Endothelial cell of umbilical vein (primary cell): ENCODE measurements at places on chromosomes 6 and 20.
A peak's percentile ranks its signal among the peaks of the same experiment; 100 is the strongest.

- DNase-seq: no peak
Measured at GRCh38 chr20:61442075-61442670, 190.1 kb downstream of the CDH4 start.

- DNase-seq: no peak
Measured at GRCh38 chr20:14643146-14643545, 305.7 kb upstream of the FLRT3 start.

GRCh38 chr6:39923394-39923793 lies 10.9 kb downstream of the MOCS1 start:
- no peak for DNase-seq

- peak; percentile 78 for DNase-seq
Measured at GRCh38 chr6:52537001-52537753, 39.7 kb downstream of the TRAM2 start.

GRCh38 chr6:108142240-108142639 lies 23.6 kb upstream of the NR2E1 start:
- DNase-seq: no peak

- peak; percentile 92 for DNase-seq
Measured at GRCh38 chr6:158060455-158061360, 79.0 kb downstream of the SYNJ2 start.

- DNase-seq: no peak
Measured at GRCh38 chr6:100100776-100101175, 106.8 kb upstream of the MCHR2 start.

DNA sequence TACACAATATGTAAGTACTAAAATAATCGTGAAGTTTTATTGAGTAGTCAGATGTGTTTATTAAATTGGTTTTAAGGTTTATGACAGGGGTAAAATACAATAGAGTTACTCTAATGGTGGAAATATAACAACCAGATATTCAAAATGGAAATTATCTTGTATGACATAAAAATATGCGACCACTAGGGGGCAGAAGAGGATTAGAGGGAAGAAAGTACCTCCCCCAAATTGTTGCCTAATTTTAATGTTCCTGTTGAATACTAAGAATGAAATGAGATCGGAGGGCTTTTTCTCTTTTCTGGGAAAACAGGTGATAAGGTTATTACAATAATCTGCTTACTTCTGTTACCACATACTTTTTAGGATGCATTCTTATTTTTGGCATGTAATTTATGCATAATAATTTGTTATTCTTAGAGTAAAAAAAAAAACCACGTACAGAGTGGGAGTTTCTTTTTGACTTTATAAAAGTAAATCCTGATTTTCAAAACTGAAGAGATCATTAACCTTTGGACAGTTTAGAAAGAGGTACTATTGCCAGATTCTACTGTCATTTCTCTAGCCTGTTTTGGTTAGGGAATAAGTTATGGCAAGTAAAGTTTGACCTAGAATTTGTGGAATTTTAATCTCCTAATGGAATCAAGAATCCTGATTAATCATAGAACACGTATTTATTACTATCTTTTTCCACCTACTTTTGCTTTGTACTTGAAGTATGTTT lies 159.2 kb downstream of the CD109 start:
- peak; percentile 50 for DNase-seq

DNA sequence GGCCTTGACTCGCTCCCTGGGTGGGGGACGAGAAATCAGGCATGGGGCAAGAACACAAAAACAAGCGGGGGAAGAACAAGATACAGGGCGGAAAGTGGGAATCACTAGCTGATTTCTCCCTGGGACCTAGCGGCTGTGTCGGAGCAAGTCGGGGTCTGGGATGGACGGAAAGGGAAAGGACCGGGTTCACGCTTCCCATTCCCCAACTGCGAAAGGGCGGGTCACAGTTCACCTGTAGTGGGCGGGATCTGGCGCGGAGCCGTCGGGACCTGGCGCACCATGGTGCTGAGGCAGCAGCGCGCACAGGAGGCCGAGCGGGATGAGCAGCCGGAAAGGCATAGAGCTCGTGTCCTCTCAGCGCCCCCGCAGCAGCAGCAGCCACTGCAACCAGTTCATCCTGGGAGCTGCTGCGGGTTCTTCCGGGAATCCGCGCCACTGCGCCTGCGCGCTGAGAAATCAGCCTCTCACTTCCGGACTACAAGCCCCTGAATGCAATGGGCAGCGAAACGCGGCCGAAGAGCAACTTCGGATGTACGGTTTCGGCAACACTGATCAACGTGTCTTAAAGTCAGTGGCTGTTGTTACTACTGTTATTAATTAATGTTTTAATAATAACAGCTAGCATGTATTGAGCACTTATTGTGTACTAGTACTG lies at the start of gene EDEM2:
EDEM2 (minus strand) TSS at position 417 of the 655 bp plus-strand sequence; CDS start at position 339, 78 bp downstream.
- DNase-seq: peak; percentile 93

- DNase-seq: no peak
Measured at GRCh38 chr6:155351273-155352129, 37.2 kb upstream of the TFB1M start.

GRCh38 chr6:138931660-138932059 lies 56.4 kb downstream of the REPS1 start:
- no peak for DNase-seq

DNA sequence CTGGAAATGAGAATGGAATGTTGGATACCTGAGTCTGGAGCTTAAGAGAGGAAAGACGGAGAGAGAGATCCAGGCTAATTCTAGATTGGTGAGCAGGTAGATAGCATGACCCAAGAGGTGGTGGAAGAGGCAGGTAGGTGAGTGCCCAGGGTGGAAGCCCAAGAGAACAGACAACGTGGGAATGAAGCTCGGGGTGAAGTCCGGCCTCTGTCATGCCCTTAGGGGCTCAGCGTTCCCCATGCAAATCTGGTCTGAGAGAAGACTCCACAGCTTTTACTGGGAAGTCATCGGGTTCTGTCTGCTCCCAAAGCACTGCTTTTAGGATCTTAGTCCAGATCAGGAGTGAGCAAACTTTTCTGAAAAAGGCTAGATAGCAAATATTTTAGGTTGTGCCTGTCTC lies 3.6 kb downstream of the NELFCD start:
- DNase-seq: no peak

GRCh38 chr6:63805808-63806572 lies 170.4 kb downstream of the PHF3 start:
- DNase-seq: peak; percentile 84

DNA sequence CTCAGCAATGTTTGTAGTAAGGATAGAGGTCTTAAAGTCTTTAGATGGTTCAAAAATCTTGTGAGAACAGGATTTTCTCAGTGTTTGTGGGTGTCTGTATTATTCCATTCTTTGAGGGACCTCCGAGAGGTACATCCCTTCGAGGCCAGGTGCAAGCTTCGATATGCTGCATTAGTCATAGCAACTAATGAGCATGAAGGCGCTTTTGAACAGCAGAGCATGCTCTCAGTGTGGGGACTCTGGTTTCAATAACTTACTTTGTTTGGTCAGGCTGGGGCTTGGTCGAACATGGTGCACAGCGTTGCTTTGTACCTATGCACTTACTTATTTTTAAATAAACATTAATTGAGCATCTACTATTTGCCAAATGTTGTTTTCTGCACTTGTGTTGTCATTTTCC lies 297.9 kb downstream of the CLIC5 start:
- no peak for DNase-seq

DNA sequence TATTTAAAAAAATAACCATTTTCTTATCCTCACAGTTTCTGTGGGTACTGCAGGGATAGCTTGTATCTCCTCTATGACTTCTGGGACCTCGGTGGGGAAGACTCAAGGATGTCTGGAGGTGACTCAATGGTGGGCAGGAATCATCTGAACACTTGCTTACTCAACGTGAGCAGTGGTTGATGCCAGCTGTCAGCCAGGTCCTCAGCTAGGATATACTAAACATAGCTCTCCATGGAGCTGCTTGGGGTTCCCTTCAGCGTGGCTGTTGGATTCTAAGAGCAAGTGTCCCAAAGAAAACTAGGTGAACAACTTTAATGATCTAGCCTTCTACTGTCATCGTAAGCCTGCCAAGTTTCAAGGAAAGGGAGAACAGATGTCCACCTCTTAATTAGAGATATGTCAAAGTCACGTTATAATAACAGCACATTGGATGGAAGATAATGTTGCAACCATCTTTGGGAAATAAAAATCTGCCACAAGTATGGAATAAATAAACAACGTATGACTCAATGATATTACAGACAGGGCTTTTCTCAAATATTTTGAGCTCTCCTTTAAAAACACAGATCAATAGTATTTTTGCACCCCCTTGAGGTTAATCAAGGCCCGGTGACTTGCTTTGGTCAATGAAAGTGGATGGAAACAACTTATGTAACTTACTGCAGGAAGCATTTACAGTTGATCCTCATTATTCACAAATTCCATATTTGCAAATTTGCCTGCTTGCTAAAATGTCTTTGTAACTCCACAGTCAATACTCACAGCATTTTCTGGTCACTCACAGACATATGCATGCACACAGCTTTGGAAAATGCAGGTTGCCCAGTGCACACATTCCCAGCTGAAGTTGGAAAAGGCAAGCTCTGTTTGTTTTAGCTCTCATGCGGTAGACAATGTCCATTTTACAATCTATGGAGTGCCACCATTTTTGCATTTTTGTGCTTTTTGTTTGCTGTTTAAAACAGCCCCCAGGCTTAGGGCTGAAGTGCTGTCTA lies 6.6 kb upstream of the HEBP2 start:
- DNase-seq: no peak

GRCh38 chr6:5036269-5036668 lies 32.4 kb upstream of the RPP40 start:
- DNase-seq: peak; percentile 12

DNA sequence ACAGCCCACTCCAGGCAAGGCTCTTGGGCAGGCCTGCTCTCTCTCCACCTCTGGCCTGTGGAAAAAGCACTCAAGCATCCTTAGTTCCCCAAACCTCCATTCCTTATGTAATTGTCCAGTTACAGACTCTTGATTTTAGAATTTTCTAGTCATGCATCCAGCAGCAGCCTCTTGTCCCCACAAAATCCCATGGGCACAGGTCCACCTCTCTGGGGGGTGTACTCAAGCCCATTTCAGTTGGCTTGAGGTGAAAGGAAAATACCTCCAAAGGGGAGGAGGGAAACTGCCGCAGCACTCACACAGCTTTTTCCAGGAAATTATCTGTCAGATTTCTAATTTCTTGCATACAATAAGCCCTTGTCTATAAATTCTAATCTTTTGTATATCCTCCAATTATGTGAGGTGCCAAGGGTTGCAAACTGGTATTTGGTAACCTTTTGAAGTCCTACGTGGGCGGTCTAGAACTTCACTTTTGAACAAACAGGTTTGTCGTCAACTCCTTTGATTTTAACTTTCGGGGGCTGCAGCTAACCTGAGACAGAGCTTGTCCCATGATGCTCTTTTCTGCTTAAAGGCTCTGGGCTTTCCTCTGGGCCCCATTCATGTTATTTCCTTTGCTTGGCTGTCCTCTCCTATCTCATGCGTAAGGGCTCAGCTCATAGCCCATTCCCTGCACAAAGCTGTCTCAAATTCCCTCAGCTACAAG lies 104.7 kb upstream of the CEP85L start:
- DNase-seq: no peak

GRCh38 chr6:85660181-85660611 lies 17.5 kb upstream of the SYNCRIP start:
- DNase-seq: no peak

GRCh38 chr6:97626671-97627441 lies 343.8 kb upstream of the MMS22L start:
- DNase-seq: no peak

- no peak for DNase-seq
Measured at GRCh38 chr6:5305968-5306626, 44.8 kb downstream of the FARS2 start.

DNA sequence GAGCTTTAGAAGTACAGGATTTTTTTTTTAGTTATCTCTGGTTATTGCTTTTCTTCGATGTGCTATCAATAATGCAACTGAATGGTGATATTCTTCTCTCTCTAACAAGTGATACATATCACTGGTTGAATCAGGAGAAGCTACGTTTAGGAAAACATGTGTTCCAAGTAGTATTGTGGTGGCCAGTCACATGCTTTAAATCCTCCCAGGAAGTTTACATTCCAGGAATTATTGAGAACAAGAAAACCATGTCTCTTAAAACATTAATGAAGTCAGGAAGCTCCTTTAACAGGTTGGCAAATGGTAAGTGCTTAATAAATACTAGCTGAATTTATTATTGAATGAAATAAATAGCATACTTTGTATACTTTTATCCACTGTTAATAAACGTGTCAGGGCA lies 371.1 kb downstream of the BCKDHB start:
- DNase-seq: no peak

GRCh38 chr20:33693289-33693688 lies 7.1 kb upstream of the E2F1 start:
- DNase-seq: no peak

- DNase-seq: no peak
Measured at GRCh38 chr20:62062661-62063314, 2.9 kb downstream of the TAF4 start.

GRCh38 chr20:2798814-2799213 lies 1.6 kb downstream of the CPXM1 start:
- DNase-seq: no peak

GRCh38 chr6:37696220-37696840 lies 1.4 kb downstream of the MDGA1 start:
- peak; percentile 24 for DNase-seq

GRCh38 chr20:56781108-56781739 lies 152.1 kb downstream of the TFAP2C start:
- DNase-seq: no peak

GRCh38 chr6:13712599-13712898 lies 914 bp upstream of the RANBP9 start:
- DNase-seq: peak; percentile 82

DNA sequence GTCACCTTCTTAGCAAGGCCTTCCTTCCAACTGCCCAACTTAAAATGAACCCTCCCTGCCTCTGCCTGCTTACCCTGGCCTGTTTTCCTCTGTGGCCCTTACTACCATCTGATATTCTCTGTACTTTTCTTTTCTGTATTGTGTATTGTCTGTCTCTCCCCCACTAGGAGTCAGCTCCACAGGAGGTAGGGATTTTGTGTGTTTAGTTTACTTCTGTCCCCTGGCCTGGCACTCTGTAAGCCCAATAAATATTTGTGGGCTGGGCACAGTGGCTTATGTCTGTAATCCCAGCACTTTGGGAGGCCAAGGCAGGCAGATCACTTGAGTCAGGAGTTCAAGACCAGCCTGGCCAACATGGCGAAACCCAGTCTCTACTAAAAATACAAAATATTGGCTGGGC lies 72.8 kb downstream of the RIPOR3 start:
- DNase-seq: no peak

DNA sequence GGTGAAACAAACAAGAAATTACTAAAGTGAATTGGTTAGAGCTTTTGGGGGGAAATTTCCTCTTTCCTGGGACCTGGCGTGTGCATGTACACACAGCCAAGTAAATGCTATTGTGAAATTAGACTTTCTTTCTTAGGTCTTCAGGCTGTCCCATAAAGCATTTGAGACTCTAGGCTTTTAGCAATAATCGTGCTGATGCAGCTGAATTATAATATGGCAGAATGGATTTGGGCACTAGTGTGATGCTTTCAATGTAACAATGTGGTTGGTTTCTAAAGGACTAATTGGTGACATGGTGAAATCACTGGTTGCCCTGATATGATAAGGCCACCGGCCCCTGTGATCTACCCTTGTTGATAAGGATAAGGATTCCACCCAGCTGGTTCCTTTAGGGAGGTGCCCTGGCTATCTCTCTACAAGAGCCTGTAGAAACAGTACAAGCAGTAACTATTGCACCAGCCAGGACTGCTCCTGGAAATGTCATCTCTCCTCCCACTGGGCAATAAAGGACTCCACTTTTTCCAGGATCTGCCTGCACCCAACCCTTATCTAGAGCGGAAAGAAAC lies 164.1 kb downstream of the TFAP2A start:
- no peak for DNase-seq

GRCh38 chr20:5863040-5863833 lies 87.1 kb downstream of the TRMT6 start:
- DNase-seq: peak; percentile 50

GRCh38 chr6:131945971-131946370 lies 5.2 kb downstream of the CCN2 start:
- no peak for DNase-seq
